ENCODE measurements at places on chromosomes 7 and 10. TPM values are rescaled to one million over a fixed set of nuclear protein-coding genes. Genes with fewer than 3 reads are reported as not detected.

GRCh38 chr7:128093614-128094570, 62.7 kb upstream of the LRRC4 start:
- no peaks in the 10 kb centered on the region for H3K27me3 ChIP-seq
- no peak for DNase-seq

DNA sequence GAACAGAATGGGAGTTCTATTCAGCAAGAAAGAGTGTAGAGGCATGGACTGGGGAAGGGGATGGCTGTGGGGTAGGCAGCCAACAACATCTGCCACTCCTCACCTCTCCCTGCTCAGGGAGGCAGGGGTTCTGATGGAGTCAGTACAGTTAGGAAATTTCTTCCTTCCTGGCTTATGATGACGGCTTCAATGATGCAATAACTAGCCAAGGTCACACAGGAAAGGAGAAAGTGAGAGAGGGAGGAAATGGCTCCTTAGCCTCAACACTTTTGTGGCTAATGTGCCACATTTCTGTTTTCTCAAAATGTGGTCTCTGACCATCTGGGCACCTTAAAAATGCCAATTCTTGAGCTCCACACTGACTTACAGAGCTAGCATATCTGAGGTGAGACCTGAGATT, 79.3 kb upstream of the PDZD8 start:
- peaks cover 3% of the 10 kb centered on the region for H3K36me3 ChIP-seq
- H3K4me1 ChIP-seq = no peaks in the 10 kb centered on the region
- no peak overlapping the region for H3K27ac ChIP-seq

DNA sequence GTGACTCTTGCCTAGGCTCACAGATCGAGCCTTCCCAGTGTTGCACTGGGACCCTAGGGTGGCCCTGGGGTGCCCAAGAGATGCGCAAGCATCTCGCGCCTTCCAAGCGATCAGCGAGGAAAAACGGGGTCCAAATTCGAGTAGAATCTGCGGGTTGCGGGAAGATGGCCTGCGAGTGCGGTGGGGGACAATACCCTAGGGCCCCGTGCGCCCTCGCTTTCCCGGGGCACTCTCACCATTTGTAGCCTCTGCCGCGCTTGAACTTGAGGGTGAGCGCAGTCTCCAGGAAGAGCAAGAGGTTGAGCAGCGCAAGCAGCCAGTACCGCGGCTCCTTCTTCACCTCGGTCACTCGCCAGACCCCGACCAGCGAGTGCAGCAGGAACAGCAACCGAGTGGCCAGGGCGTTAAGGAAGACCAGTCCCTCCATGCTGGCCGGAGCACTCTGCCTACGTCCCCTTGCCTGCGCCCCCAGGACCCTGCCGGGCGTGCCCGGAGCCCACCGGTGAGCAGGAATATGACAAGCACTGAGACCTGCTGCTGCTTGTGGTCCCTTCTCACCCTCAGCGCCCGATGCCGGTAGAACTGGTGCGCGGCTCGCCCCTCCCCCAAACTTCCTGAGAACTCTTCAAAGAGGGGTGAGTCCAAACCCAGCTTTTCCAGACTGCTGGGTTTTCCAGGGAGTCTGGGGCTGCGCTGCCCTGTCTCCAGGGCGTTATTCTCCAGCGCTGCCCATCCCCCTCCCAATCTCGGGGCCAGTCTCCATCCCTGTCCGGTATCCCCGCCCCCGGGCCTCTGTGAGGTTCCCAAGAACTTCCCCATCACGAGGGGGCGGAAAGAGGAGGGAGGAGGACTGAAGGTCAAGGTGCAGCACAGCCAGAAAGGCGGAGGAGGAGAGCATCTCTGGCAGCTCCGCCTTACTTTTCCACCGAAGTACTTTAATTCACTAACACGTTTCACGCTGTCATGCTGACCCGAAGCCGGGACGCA, at the start of gene TMEM26:
Gene TMEM26 (minus strand): TSS at position 727 of the 987 bp plus-strand sequence. CDS start 300 bp downstream, at position 427.
- peak; percentile 77 for DNase-seq
- no peaks in the 10 kb centered on the region for H3K4me1 ChIP-seq
- peaks cover 2% of the 10 kb centered on the region for H3K36me3 ChIP-seq
- peak within 1 kb of the TSS; percentile 76 for H3K4me3 ChIP-seq
- no peak within 1 kb of the TSS for H3K27ac ChIP-seq

DNA sequence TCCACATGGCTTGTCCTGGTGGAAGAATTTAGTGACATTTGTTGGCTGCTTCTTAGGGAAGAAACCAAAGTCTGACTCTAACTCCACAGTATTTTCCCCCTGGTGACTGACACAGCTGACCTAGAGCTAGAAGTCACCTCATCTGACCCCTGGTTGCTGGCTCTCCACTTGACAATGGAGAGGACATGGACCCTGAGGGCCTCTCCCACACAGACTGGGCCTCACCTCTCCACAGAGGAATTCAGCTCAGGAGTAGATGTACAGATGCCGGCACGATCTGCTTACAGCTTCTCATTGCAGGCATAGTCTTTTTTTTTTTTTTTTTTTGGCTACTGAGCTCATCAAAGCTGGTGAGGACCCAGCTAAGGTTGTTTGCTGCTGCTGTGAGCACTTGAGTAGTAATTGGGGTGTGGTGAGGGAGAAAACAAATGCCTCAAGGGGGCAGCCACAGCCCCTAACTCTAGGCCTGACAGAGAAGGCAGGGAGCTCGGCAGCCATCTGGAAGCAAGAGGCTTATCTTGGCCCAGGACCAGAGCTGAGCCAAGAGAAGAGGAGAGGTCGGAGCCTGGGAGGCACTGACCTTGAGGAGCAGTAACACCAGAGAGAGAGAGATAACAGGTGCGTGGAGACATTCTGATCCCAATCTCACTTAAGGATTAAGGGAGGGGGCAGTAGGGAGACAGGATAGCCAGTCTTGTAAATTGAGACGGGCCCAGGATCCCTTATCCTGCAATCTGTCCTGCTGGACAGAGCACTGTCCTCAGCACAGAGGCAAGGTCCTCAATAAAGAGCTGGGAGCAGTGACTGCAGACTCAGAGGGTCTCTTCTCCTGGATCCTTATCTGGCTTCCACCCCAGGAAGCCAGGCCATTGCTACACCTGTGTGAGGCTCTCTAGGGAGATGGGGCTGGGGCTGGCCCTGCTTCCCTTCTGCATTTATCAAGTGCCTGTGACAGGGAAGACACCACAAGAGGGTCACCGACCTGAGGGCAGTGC, 9.4 kb downstream of the PRSS58 start:
- no peaks in the 10 kb centered on the region for H3K4me1 ChIP-seq
- H3K36me3 ChIP-seq = no peaks in the 10 kb centered on the region
- H3K4me3 ChIP-seq = no peak overlapping the region
- no peaks in the 10 kb centered on the region for H3K27me3 ChIP-seq

The AGAP6 gene
- 12.1 TPM for total RNA-seq

- H3K4me1 ChIP-seq = no peaks in the 10 kb centered on the region
- H3K36me3 ChIP-seq = no peaks in the 10 kb centered on the region
- DNase-seq = no peak
- no peak overlapping the region for H3K4me3 ChIP-seq
Observed at GRCh38 chr10:95661818-95662217, 5.3 kb upstream of the ALDH18A1 start.

The PLAC9 gene
- total RNA-seq = 7.8 TPM

DNA sequence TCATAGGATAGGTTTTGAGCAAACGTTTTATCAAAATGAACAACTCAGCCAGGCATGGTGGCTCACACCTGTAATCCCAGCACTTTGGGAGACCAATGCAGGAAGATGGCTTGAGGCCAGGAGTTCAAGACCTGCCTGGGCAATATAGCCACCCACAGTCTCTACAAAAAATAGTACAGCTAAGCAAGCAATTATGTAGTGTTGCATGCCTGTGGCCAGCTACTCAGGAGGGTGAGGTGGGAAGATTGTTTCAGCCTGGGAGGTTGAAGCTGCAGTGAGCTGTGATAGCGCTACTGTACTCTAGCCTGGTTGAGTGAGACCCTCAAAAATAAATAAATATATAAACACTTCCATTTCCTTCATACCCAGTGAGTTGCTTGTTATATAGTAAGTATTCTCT, 67.1 kb downstream of the LSMEM1 start:
- no peak overlapping the region for H3K27ac ChIP-seq
- DNase-seq = no peak
- H3K4me1 ChIP-seq = no peaks in the 10 kb centered on the region
- H3K4me3 ChIP-seq = no peak overlapping the region

DNA sequence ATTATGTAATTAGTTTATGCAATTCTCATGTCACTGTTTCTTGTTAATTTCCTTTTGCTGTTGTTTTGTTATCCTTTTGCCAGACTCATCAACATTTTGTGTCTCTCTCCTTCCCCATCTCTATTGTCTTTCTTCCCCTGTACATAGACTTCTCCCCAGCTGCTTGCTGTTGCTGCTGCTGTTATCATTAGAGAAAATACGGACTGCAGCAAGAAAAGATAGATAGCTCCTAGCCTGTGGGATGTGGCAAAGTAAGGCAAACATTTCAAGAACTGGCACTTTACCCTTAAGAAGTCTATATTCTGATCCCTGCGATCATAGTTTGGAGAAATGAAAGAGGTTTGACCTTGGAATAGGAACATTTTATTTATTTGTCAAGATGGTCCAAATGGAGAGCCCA, 162.2 kb downstream of the AOAH start:
- no peak overlapping the region for H3K4me3 ChIP-seq
- H3K36me3 ChIP-seq = peaks cover 11% of the 10 kb centered on the region
- H3K27me3 ChIP-seq = no peaks in the 10 kb centered on the region
- H3K27ac ChIP-seq = no peak overlapping the region

The ACTL6B gene
- total RNA-seq = 0.33 TPM

The CPA5 gene
- total RNA-seq = not detected

- H3K36me3 ChIP-seq = peaks cover 6% of the 10 kb centered on the region
- no peak overlapping the region for H3K4me3 ChIP-seq
- DNase-seq = no peak
- no peak overlapping the region for H3K27ac ChIP-seq
Observed at GRCh38 chr7:121941830-121942229, 68.9 kb downstream of the PTPRZ1 start.

The RAMP3 gene
- total RNA-seq = 0.63 TPM

DNA sequence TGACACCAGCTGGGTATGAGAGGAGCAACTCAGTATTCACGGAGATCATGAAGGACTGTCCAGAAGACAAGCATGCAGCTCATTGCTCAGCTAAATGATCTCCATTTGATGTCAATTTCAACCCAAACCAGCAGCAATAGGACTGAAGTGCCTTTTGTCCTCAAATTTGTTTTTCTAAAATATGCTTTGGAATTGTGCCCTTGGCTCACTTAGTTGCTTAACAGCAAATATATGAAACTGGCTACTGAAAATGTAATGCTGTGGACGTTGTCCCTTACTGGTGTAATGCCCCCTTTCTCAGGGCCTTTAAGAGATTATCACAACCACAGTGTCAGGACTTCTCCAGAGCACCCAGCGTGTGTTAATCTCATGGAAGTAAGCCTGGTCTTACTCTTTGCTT, 236.2 kb downstream of the SKIDA1 start:
- H3K27ac ChIP-seq = no peak overlapping the region
- H3K36me3 ChIP-seq = no peaks in the 10 kb centered on the region
- H3K4me3 ChIP-seq = no peak overlapping the region

The AMZ1 gene
- total RNA-seq = 0.90 TPM

DNA sequence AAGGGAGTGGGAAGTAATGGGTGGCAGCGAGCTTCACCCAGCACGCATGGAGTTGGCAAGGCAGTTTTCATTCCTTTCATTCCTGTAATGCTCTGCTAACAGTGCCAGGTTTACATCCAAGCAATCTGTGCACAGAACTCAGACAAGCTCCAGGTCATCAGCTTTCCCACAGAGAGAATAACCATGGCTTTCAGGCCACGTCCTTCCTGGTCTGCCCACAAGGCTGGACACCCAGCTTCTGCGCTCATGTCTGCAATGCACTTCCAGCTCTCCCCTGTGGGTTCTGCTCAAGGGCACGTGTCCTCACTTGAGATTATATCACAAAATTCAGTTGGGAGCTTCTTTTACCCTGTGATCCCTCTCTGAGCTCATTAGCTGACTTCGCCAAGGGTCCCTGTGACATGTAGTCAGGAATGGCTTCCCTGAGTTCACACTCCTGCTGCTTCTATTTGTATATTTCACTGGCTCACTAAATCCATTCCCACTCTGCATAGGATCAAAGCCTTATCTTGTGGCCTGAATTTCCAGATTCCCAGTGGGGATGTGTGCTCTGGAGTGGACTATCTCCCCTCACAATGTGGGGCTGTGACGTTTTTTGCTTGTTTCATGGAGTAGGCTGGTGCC, 18.6 kb downstream of the AKR1C2 start:
- H3K27ac ChIP-seq = no peak overlapping the region
- no peaks in the 10 kb centered on the region for H3K4me1 ChIP-seq
- no peak overlapping the region for H3K4me3 ChIP-seq
- H3K27me3 ChIP-seq = no peaks in the 10 kb centered on the region
- no peak for DNase-seq
- no peaks in the 10 kb centered on the region for H3K36me3 ChIP-seq

DNA sequence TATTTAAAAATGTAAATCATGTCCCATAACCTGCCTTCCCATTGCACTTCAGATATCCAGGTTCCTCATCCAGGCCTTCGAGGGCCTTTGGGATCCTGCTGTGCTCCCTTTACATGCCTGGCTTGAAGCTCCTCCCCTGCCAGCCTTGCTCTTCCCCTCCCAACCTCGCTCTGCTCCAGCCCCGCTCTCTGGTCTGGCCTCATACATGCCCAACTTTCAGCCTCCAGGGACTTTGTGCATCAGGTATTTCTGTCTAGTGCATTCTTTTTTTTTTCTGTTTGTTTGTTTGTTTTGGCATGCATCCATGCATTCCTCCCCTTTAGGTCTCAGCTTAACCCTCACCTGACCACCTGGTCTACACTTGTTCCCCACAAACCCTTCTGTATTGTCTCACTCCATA, 160.3 kb downstream of the SNX10 start:
- H3K27me3 ChIP-seq = no peaks in the 10 kb centered on the region
- DNase-seq = peak; percentile 69

DNA sequence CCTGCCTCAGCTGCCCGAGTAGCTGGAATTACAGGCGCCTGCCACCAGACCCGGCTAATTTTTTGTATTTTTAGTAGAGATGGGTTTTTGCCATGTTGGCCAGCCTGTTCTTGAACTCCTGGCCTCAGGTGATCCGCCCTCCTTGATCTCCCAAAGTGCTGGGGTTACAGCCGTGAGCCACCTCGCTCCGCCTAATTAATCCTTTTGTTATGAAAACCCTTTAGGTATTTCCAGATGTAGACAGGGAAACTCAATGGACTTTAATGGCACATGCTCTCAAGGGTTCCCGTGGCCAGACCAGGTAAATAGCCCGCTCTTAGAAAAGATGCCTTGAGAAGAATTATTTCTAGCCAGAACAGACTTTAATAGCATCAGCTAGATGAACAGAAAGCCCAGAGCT, 19.7 kb upstream of the EXOC4 start:
- H3K4me3 ChIP-seq = no peak overlapping the region
- no peaks in the 10 kb centered on the region for H3K4me1 ChIP-seq
- DNase-seq = peak; percentile 30
- H3K27me3 ChIP-seq = no peaks in the 10 kb centered on the region

- H3K4me1 ChIP-seq = no peaks in the 10 kb centered on the region
- H3K36me3 ChIP-seq = no peaks in the 10 kb centered on the region
- H3K4me3 ChIP-seq = no peak overlapping the region
- H3K27me3 ChIP-seq = no peaks in the 10 kb centered on the region
Observed at GRCh38 chr10:91590904-91591796, 41.7 kb downstream of the PPP1R3C start.

The DIP2C gene
- 7.6 TPM for total RNA-seq

The KNDC1 gene
- total RNA-seq = 15.7 TPM

Data from H9 (cell line).